Posterior cingulate gyrus (tissue), 11 donors: ENCODE measurements at places on chromosomes 4 and X.

- no peak for DNase-seq
Measured at GRCh38 chr4:99722725-99723124, 65.1 kb upstream of the C4orf54 start.

DNA sequence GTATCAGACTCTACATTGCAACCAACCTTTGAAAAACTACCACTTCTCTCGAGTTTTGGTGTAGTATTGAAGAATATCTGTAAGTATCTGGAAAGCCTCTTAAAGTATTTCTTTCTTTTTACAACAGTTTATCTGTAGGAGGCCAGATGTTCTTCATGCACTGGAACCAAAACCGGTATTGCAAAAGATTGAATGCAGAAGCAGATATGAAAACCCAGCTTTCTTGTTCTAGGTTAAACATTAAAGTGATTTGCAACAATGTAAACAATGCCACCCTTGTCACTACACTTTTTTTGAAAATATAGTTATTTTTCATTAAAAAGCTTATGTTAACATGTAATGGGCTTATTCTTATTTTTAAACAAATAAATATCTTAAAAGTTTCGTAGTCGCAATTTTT is 27.2 kb downstream of the PLS3 start:
- no peak for DNase-seq

- DNase-seq: no peak
Measured at GRCh38 chrX:25125483-25125882, 109.7 kb upstream of the ARX start.

DNA sequence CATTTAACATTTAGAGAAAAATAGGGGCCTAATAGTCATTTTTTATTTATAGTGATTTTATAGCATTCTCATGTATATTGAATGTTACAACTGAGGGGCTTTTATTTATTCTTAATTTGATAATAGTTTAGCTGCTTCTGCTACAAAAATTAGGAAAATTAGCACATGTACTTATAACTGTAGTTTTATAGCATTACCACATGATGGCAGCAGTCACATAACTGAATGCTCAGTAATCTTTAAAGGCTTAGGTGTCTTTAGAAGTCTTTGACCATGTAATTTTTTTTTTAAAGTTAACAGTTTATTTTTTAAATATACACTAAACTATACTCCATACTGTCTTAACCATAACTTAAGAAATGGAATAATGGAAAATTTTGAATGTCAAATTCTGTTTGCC is 136.6 kb downstream of the STAG2 start:
- no peak for DNase-seq

GRCh38 chrX:15645266-15645665 is 19.3 kb downstream of the CLTRN start:
- DNase-seq: no peak

DNA sequence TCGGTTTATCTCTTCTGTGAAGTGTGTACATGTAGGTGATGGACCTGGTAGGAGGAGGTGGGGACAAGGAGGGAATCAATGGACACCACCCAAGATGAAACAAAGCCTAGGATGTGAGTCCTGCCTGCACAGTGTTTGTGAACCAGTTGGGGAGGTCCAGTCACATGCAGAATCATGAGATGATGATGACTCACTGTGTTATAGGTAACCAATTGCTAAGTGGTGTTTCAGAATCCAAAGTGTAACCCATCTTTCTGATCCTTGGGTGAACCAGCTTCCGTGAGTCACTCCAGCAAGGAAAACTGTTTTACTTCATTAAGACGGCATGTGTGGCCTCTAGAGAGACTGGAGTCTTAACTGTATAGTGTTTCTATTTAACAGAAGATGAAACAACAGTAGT is 57.9 kb upstream of the HPF1 start:
- no peak for DNase-seq
